ENCODE measurements at places on chromosomes 11 and 22.

DNA sequence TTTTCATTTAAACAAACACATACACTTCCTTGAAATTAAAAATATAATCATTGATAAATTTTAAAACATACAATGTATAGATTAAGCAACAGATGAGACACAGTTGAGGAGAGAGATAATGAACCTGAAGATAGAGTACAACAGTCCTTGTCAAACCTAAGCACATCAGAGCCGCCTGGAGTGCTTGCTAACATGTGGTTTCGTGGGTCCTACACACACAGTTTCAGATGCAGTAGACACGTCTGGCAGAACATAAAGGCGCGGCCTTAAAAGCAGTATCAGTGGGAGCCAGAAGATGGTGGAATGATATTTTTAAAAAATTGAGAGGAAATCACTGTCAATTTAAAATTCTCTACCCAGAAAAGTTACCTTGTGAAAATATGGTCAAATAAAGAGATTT is 134.4 kb downstream of the MPPED1 start:
- no peak for DNase-seq

DNA sequence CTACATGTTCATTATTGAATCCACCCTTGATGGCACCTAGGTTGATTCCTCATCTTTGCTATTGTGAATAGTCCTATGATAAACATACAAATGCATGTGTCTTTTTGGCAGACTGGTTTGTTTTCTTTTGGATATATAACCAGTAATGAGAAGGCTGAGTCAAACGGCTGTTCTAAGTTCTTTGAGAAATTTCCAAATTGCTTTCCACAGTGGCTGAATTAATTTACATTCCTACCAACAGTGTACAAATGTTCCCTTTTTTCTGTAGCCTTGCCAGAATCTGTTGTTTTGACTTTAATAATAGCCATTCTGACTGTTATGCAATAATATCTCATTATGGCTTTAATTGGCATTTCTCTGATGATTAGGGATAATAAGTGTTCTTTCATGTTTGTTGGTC is 184.9 kb downstream of the CASP12 start:
- DNase-seq = no peak

- DNase-seq = no peak
These were observed 9.5 kb upstream of the DKK3 start for GRCh38 chr11:12017865-12018453.

GRCh38 chr11:46009647-46010046 is 87.2 kb downstream of the LARGE2 start:
- DNase-seq = no peak

GRCh38 chr22:45240810-45241631 is at the start of gene KIAA0930:
Gene KIAA0930 (minus strand): TSS chr22:45240894. CDS start chr22:45240703, 191 bp downstream.
- no peak for DNase-seq

DNA sequence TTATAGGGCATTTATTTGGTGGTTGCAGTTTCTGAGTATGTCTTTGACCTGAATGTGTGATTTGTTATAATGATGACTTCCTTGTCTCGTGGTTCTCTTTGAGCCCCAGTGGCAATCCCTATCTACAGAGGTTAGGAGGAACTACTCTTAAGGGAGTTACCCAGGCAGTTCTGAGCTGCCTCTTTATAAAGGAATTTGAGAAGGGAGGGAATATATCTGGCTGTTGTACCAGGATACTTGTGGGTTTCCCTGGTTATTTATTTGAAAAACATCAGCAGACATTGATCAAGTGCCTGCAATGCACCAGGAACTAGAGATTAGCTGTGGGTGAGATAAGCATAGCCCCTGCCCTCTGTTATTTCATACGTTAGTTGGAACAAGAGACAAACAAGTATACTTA is 243.5 kb upstream of the ARHGAP20 start:
- DNase-seq = no peak

DNA sequence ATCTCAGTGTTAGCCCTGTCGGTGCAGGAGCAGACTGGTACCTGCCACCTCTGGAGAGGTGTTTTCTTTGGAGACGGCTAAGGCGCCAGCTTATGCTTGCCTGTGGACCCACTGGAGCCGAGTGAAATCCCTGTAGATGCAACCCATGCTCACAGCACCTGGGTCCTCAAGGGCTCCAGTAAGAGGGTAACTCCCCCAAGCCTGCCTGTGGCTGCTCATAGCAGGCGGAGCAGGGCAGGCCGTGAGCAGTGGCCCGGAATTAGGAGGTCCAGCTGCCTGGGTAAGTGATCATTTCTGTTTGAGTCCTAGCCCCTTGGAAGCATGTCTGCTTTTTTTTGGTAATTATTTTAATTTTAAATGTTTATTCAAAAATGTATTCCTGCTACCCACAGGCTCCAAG is 43.8 kb downstream of the NAT10 start:
- no peak for DNase-seq

DNA sequence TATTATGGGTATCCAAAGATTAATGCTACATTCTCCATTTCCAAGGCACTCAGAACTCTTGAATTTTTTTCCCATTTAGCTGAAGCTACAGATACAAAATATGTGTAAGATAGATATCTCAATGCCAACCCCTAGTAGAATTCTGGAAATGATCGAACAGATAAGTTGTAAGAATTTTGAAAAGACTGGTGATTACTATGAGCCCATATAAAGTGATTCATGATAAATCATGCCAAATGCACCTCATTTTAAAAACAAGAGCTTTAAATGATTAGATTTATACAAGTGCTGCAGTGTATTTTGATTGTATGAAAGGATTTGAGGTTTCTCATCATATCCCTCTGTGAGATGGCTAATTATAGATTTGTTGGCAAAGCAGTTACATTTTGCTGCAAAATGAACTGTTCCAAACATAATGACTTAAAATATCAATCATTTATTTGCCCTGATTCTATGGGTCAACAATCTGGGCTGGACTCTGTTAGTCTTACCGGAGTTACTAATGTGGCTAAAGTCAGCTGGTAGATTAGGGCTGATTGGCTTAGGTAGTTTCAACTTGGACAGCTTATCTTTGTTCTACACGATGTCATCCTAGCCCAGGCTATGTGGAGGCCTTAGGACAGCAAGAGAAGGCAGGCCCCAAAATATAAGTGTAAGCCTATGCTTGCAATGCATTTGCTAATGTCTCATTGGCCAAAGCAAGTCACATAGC is 3.4 kb downstream of the OR10V1 start:
- DNase-seq = no peak
